Hippocampal formation (tissue), 2 donors: ENCODE measurements at places on chromosomes 1 and 21.

DNA sequence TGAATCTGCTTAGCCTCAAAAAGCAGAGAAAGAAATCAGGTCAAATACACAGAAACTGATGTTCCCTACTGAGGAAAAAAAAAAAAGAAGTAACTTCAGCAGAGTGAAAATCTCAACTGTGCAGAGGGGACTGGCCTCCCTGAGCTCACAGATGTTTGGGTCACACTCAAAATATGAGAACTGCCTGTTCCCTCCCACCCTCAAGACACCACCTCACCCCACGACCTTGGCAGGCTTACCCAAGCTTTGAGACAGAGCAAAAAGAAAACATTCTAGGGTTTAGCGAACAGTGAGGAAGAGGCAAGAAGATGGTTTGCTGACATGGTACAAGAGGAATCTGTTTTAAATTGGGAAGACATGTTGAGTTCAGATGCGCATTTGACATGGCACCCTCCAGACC is 48.8 kb downstream of the NID1 start:
- DNase-seq = no peak

- no peak for DNase-seq
Measured at GRCh38 chr1:45621895-45622523, 1.8 kb downstream of the CCDC17 start.

- DNase-seq = no peak
Measured at GRCh38 chr1:13832100-13832499, 132.1 kb downstream of the PRDM2 start.

DNA sequence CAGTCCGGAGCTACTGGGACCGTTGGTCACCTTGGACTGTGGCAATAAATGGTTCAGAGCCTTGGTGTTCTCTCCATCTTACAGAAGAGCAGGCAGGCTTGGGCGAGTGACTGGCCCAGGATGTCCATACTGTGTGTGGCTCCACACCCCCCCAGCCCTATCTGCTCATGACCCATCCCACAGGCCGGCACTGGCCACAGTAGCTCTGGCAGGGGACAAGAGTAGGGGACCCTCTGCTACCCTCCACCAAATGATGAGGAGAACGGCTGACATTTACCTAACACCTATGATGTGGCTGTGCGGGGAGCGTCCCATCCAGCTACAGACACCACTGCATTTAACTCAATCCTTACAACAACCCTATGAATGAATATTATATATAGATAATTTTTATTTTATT is 13.3 kb downstream of the LDLRAD2 start:
- DNase-seq = no peak

GRCh38 chr1:9279172-9279840 is 13.4 kb upstream of the SPSB1 start:
- DNase-seq = no peak

DNA sequence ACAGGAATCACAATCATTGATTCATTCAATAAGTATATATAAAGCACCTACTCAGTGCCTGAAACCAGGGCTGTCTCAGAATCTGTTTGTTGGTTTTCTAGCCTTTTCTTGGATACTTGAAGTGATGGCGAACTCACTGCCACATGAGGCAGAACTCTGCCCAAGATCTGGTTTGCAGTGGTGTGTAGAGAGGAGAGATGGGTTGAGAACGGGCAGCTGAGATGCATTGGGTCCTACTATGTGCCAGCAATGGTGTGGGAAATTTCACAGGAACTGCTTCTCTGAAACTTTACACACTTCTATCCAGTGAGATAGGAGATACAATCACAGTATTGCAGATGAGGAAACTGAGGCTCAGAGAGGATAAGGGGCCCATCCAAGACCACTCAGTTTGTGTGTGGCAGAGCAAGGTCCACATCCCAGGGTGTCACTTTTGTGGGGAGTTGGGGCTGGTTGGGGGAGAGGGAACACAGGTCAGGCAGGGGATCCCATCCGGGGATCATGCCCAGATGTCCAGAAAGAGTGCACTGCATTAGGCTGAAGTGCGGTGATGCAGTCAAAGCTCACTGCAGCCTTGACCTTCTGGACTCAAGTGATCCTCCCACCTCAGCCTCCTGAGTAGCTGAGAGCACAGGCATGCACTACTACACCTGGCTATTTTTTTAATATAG is 83.7 kb upstream of the IFFO2 start:
- DNase-seq = no peak

DNA sequence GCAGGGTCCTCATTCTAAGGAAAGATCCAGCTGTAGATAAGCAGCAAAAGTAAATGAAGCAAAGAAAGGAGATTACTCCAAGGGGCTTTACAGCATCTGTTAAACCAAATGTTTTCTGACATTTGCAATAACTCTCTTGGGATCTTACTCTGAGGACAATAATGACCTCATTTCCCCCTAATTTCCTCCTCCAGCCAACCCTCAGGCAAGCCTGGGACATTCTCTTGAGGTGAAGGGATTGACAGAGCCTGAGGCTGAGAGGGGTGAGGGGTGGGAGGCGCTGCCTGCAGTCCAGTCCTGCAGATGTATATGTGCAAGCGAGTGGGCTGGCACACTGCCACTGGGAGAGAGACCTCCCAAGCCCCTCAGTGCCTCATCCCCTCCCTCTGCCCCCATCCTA is 40.5 kb upstream of the NEK2 start:
- no peak for DNase-seq
